Sigmoid colon (tissue), 7 donors: ENCODE measurements at places on chromosomes 2 and 18.

DNA sequence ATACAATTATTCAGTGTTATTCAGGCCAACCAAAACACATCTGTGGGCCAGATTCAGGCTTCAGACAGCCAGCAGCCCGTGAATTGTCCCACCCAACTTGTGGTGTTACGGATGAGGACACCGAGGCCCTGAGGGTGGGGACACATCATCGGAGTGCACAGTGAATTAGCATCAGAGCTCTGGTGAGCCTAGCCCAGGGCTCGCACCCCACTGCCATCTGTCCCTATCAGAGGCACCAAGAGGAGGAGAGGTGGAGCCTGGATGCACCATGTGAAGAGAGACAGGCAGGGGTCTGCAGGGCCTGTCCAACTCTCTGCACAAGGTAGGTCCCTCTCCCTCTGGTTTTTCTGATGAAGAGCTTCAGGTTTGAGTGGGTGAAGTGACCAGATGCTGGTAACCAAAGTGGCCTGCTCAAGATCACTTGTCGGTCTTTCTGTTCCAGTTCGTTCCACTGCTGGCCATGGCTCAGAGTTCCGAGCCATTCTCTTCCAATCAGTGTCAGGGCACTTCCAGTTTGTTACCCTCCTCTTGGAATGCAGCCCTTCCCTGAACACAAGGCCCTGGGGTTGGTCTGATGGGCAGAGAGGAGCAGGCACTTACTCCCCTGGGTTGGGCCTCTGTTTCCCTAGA, 14.8 kb upstream of the GLI2 start:
- DNase-seq: no peak

GRCh38 chr2:104444889-104445288, 409.0 kb upstream of the POU3F3 start:
- DNase-seq: no peak

GRCh38 chr2:15399241-15399640, 161.9 kb downstream of the NBAS start:
- no peak for DNase-seq

DNA sequence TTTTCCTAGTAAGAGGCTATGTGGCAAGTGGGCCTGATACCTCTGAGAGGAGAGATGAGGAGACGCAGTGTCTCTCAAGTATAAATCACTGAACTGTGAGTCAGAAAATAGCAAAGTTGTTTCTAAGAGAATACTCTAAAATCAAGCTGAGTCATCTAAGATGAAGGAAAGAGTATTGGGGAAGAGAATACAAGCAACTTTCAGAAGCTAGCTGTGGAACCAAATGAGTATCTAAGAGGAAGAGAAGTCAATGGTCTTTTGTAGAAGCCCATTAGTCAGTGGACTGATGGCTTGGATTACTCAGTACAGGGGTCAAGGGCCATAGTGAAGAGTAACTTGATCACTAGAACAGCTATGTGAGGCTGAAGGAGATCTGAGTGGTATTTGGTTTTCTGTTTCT, 2.7 kb upstream of the DCC start:
- no peak for DNase-seq

DNA sequence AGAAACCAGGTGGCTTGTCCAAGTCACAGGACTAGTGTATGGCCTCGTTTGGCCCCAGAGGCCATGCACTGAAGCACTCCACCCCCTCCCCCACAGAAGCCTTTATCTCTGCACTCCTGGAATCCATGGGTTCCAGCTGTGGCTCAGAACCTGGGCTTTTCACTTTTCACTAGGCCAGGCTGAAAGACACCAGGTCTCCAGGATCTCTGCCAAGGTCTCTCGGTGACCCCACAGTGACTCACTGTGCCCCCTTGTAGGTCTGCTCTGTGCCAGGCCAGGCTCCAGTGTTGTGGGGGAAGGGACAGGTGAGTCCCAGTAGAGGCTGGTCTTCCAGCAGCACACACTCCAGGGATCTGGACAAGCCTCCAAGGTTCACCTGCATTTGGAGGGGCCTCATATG, 31.0 kb upstream of the GLI2 start:
- peak; percentile 30 for DNase-seq

GRCh38 chr2:48364100-48364499, 165.9 kb upstream of the STON1 start:
- DNase-seq: no peak

- DNase-seq: no peak
Measured at GRCh38 chr2:75100801-75101151, 98.5 kb downstream of the TACR1 start.

DNA sequence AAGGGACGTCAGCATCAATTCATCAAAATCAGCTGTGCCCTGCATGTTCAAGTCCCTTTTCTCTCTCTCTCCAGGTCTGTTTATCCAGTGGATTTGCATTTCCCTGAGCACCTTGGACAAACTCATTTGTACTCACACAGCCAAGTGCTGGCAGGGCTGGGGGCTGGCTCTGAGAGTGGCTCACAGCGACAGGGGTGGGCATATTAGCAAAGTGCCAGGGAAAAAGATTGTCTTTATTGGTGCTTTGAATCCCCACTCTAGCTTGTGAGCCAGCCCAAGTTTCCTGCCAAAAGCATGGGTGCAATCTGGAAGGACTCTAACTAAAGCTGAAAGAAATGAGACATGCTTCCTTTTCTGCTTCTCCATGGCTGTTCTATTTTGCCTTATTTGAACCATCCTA, 56.6 kb downstream of the ACOXL start:
- DNase-seq: no peak

DNA sequence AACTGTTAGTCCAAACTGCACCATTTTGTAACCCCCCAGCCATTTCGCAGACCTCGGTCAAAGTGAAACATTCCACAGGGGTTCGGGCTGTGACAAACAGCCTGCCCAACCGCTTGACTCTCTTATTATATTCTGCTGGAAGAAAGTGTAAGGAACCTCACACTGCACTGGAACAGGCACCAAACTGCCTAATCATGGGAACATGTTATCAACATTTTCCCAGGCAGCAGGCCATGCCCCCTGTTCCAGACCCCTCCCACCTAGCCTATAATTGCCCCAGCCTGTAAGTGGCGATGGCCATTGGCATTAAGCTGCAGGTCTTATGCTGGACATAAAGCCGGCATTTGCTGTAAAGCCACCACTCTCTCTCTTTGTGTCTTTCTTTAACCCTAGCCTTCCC, 16.9 kb downstream of the LYG2 start:
- no peak for DNase-seq

DNA sequence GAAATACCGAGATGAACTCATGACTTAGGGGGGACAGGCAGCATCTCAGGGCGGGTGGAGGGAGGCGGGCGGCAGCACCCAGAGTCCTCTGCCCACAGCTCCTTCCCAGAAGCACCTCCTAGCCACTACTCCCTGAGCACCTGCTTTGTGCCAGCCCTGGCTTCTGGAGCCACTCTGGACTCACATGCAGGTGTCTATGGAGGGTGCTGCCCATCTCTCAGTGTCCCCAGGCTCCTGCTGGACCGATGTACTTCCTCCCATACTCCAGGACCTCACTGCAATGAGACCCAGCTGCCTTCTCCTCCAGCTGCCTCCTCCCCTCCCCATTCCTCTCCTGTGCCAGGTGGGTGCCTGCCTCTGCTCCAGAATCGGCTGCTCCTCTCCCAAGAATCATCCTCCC, 22.1 kb upstream of the OTOS start:
- peak; percentile 32 for DNase-seq

DNA sequence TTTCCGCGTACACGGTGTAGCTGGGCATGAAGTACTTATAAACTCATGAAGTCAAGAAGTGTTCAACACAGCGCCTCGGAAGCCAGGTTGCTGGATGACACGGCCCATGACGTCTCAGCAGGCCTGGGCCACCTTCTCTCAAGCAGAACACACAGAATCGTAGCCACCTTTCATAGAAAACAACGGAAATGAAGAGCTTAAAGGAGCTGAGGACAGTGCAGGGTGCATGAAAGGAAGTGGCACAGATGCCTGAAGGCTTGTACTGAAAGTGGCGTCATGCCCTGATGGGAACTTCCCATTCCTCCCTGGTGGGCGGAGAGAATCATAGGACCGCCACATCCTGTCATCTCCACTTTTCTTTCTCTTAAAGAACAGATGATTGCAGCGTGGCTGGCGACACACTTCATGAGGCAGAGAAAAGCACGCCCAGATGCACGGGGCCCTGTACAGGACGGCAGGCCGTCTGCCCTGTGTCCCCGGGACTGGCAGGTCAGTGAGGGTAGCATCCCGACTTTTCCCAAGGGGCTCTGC, 31.1 kb downstream of the HDAC4 start:
- peak; percentile 83 for DNase-seq

GRCh38 chr2:218802386-218802994, 20.5 kb downstream of the CYP27A1 start:
- no peak for DNase-seq

DNA sequence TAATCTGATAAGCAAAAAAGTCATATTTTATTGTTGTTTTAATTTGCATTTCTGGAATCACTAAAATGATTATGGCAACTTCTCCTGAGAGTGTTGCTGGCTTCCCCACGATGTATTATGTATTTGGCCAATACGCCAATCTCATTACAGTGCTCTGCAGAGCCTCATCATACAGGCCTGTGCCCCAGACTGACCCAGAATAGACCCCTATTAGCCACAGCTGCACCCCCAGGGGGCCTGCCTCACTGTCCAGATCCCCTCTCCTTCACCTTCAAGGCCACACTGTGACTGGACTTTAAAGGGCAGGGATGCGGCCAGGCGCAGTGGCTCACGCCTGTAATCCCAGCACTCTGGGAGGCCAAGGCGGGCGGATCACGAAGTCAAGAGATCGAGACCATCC, 17.4 kb upstream of the COX7A2L start:
- no peak for DNase-seq

DNA sequence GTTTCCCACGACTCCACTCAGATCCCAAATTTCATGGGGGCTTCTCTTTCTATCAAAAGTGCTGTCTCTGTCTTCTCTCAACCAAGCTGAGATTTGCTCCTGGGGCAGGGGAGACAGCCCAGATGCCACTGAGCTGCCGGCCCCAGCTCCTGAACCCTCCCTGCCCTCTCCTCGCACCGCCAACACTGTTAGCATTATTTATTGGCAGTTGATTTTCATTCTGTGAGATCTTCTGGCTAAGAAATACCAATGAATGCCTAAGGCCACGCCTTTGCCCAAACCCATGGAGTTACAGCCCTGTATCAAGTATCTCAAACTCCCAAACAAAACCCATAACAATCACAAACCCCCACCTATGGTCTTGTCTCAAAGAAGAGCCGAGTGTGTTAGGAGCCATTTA, 153.0 kb upstream of the TWIST2 start:
- no peak for DNase-seq

DNA sequence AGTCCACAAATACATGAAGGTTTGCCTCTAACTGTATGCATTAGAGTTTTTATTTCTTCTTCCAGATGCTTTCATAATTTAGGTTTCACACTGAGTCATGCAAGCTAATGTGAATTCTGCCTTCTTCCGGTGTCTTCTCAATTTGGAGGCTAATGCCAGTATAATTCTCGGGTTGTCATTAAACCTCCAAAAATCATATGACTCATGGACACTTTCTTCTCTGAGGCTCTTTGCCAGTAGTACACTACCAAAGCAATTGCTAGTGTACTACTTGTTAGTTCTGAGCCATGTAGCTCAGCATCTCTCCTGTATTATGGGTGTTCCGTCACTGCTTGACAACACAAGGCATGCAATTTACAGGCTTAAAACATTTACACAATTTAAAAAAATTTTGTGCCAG, 137.1 kb downstream of the VWC2L start:
- DNase-seq: no peak

DNA sequence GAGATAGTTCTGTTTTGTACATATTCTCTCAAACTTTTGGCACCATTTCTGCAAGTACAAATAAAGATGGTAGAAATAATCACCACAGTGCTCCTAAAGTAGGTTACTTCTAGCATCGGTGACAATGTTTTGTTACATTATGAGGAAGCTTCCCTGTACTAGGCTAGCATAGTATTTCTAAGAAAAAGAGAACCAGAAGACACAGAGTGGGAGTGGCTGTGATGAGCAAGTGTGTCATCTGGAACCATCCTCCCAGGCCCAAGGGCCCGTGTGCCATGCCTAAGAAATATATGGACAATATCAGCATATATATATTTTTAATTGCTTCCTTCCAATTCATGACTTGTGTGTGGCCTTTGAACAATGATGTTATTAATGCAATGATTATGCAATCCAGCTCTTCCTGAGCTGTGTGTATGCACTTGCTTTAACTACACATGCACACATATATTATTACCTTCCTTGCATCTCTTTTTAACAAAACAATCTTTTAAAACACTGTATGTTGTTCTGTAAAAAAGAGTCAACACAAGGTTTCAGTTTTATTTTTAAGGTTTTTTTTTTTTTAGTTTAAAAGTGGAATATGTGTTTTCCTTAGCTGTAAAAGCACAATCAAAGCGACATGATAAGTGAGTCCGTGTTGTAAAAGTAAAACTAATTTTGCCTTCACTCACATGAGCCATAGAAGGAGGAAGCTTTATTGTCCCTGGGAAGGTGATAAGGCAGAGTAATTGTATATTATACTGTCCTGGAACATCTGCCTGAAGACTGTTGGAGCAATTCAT, 303.9 kb downstream of the ZNF407 start:
- no peak for DNase-seq

DNA sequence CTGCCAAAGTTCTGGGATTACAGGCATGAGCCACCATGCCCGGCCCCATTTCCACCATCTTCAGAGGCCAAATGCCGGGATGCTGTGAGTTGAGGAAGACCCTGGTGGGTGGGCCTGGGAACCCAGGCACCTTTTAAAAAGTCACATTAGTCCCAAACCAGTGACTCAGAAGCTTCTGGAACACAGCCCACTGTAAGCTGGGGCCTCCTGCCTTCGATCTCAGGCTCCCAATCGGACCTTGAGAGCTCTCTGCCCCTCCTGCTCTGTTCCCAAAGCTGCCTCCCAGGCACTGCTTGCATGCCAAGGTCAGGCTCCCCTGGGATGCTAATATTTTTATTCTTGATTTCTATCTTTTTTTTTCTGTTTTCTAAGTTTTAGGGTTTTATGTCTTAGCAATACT, 4.2 kb downstream of the ADCY3 start:
- DNase-seq: no peak

DNA sequence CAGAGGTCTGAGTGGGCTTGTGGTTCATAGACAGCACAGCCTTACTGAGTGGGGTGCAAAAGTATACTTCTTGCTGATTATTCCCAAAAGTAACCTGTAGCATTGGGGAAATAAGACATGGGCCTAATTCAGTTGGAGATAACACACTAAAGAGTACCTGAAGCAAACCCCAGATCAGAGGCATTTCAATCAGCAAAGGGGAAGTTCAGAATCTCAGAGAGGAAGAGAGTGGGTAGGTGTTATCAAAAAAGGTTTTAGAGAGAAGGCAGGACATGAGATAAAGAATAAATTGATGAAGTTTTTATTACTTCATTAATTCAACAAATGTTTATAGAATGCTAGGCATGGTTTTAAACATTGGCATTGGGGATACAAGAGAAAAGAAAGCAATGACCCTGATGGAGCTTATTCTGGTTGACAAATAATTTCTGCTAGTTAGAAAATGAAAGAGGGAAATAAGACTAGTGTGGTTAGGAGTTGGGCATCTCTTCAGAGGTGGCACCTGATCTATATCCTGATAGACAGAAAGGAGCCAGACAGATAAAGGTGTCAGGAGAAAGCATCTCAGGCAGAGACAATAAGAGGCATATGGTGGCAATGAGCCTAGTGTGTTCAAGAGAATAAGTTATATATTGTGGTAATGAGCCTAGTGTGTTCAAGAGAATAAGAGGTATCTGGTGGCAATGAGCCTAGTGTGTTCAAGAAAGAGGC, 153.8 kb upstream of the SETBP1 start:
- no peak for DNase-seq

GRCh38 chr2:238161291-238162051, 2.7 kb downstream of the ERFE start:
- DNase-seq: no peak
